ENCODE measurements at places on chromosomes 12 and 14. TPM values are rescaled to one million over a fixed set of nuclear protein-coding genes. Genes with fewer than 3 reads are reported as not detected.

Gene NUAK1
- total RNA-seq: not detected

Gene CLEC9A
- not detected for total RNA-seq

Gene RNF212B
- total RNA-seq: not detected

Gene A2M
- 0.14 TPM for total RNA-seq

Gene RNASE7
- total RNA-seq: not detected

Gene ALG10B
- total RNA-seq: 14.2 TPM

Gene KRT75
- total RNA-seq: not detected

Gene PPP4R4
- 8.7 TPM for total RNA-seq

Gene PMCH
- total RNA-seq: not detected

Gene CABP1
- not detected for total RNA-seq

Gene FOXN3
- total RNA-seq: 104 TPM

Gene KIF21A
- total RNA-seq: 16.8 TPM

Gene TAS2R30
- 3.9 TPM for total RNA-seq

Gene BRF1
- 41.7 TPM for total RNA-seq

Gene C1QL4
- not detected for total RNA-seq

Gene ART4
- total RNA-seq: not detected

Gene SLC17A8
- not detected for total RNA-seq

Gene BHLHE41
- not detected for total RNA-seq

Gene OR6C2
- total RNA-seq: not detected

Gene PLXNC1
- 9.2 TPM for total RNA-seq

Gene SLC25A47
- total RNA-seq: not detected

Gene TRHDE
- total RNA-seq: not detected

Gene DPY19L2
- 3.8 TPM for total RNA-seq

Gene CCDC197
- 0.20 TPM for total RNA-seq

Gene PUS1
- total RNA-seq: 49.9 TPM
